Immature natural killer cell (primary cell): ENCODE measurements at places on chromosomes 1 and 21. TPM values are rescaled to one million over a fixed set of nuclear protein-coding genes. Genes with fewer than 3 reads are reported as not detected.

The TCHHL1 gene
- not detected for polyA plus RNA-seq

The VPS26C gene
- polyA plus RNA-seq: 67.7 TPM

DNA sequence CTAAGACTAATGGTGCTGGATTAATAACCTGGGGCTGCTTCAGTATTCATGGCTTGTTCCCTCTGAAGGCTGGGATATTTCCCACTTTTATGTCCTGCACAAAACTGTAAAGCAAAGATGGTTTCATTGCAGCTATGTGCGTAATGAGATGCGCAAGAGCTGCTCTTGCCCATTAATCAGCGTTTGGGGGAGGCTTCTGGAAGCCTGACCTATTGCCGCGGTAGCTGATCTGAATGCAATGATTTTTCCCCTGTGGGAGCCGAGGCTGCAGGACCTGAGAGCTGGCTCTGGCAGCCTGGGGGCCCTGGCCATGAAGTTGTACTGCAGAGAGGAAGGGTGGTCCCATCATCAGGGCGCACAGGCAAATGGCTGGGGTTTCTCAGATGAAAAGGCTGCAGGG, 239.8 kb downstream of the CAMTA1 start:
- DNase-seq: no peak

- DNase-seq: no peak
These were observed 84.5 kb upstream of the GCLM start for GRCh38 chr1:93993731-93994130.

DNA sequence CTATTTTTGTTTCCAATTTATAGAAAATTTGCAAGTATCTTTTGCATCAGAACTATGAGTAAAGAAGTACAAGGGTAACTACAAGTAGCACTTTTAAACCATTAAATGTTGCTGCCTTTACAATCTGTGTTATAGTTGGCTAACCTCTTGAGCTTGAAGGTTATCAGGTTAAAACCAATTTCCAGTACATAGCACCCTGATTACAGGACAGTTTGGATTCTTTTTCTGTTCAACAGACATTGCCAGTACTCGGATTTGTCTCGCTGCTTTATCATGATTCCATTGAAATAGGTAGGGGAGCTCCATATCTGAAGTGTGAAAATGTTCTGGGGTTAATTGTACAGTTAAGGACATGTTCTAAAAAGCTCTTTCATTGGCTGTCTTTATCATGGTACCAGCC, 40.0 kb downstream of the MIA3 start:
- DNase-seq: no peak
